ENCODE measurements at places on chromosomes 11 and 22.
A peak's percentile ranks its signal among the peaks of the same experiment; 100 is the strongest.

- DNase-seq: no peak
Measured at GRCh38 chr22:23190526-23190925, 10.2 kb downstream of the BCR start.

DNA sequence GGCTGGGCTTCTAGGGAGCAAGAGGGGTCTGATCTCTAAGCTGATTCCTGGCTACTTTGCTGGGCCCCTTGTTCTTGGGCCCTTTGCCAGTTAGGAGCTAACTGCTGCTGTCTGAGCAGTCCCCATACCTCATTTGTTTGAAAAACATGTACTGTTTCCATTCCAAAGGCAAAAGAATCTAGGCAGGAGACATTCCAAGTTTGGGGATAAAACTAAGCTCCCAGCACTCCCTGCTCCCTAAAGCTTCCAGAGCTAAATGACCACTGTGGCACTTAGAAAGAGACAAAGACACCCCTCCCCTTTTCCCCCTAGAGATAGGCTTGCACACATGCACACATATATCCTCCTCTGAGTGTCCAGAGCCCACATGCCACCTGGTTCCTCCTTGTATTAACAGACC lies 22.7 kb upstream of the RRM1 start:
- DNase-seq: no peak

GRCh38 chr22:44707752-44708151 lies 5.7 kb downstream of the PRR5 start:
- DNase-seq: no peak

DNA sequence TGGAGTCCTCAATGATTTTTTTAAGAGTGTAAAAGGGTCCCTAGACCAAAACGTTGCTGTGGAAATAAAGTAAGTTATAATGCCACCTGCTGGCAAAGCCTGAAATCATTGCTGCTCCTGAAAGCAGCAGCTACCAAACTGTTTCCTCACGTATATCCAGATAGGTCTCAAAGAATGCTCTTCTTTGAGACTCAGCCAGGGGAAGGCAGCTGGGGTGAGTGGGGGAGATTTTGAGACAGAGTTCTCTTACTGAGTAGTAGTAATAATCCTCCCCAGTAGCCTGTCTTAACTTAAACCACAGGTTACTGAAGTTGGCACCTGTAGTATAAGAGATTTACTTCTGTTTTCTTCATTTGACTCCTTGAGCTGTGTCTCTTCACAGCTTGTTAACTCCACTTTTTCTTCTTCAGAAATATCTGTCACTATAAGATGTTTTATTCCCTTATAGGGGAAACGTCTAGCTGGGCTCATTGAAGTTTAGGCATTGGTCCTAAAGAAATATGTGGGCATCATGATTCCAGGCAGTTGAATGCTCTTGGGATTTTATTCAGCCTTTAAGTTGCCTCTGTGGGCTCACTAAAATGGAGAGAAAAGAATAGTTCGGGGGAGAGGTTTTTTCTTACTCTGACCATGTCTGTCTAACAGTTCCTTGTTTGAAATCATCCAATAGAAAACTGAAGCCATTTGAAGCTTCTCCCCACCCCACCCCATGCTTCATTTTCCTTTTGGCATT lies 77.9 kb downstream of the BTBD10 start:
- peak; percentile 53 for DNase-seq

DNA sequence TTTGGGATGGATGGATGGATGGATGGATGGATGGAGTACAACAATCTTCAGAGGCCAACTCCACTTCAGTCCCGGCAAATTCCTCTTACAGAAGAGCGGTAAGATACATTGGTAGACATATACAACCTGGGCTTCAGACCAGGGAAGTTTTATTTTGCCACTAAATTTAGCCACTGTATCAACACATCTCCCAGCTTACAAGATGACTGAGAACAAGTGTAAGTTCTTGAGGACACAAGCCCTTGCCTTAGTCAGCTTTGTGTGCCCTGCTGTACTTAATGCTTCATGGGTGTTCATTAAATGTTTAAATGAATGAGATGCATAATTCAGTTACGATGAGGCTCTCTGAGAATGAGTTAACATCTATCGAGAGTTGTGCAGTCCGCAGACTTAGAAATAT lies 127.7 kb downstream of the COMMD9 start:
- DNase-seq: no peak

GRCh38 chr11:132898676-132899075 lies 633.6 kb downstream of the OPCML start:
- no peak for DNase-seq

DNA sequence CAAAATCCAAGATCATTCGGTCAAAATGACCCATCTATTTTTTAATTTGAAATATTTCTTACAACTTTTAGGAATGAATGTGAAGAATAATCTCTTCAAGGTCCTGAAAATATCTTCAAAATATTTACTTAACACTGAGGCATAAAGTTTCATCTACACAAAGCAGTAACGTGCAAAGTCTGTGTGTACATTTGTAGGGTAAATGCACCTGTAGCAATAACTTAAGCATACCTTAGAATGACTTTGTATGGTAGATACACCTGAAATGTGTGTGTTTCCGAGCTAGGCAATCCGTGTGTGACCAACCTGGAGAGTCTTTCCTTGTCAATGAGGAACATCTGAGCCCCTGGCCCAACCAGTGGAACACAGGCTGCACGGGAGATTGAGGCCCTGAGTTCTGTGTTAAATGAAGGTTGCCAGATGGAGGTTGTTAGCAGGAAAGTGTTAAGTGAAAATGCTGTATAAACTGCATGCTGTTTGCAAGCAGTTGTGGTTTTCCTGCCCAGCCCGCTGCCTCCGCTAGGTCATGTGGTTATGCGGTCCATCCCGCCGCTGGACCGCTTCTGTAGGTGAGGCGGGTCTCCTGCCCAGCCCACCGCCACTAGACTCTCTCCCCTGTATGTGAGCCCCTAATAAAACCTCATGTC lies 7.6 kb upstream of the CTR9 start:
- DNase-seq: no peak

DNA sequence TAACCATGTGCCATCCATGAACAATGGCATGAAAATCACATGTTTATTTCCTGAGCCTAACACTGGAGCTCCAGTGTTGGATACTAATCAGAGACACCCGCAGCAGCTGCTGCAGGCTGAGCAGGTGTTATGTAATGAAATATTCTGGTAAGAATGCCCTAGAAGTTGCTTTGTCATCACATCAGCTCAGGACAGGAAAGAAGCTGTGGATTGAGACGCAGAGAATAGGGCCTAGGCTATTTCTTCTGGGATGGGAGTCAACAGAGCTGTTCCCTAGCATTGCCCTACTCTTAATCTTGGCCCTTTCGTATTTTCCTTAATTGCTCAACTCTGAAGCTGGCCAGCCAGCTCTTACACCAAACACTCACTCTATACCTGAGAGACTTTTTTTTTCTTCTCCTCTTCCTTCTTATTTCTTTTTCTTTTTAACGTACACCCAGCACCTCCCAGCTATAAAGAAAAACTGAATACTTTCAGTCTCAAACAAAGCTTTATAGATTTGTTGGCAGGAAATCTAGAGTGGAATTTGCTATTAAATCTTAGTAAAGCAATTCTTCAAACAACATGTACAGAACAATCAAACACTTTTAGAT lies 31.9 kb downstream of the RASSF10 start:
- no peak for DNase-seq

GRCh38 chr11:93719310-93719709 lies 22.0 kb downstream of the TAF1D start:
- DNase-seq: no peak

- no peak for DNase-seq
Measured at GRCh38 chr11:8097468-8097867, 16.5 kb downstream of the TUB start.

DNA sequence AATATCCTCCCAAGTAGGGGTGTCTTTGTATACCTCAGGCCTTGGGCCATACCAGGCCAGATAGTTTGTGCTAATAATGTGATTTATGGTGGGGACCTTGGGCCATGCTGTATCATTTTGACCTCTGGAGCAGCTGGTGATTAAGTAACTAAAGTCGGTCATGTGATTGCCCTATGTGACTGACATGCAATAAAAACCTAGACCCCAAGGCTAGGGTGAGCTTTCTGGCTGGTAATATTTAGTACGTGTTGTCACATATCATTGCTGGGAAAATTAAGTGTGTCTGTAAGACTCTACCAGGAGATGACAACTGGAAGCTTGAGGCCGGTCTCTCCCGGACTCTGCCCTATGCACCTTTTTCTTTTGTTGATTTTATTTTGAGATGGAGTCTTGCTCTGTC lies 12.6 kb upstream of the TFIP11 start:
- no peak for DNase-seq

GRCh38 chr11:44767421-44767820 lies 40.7 kb downstream of the TSPAN18 start:
- DNase-seq: no peak

DNA sequence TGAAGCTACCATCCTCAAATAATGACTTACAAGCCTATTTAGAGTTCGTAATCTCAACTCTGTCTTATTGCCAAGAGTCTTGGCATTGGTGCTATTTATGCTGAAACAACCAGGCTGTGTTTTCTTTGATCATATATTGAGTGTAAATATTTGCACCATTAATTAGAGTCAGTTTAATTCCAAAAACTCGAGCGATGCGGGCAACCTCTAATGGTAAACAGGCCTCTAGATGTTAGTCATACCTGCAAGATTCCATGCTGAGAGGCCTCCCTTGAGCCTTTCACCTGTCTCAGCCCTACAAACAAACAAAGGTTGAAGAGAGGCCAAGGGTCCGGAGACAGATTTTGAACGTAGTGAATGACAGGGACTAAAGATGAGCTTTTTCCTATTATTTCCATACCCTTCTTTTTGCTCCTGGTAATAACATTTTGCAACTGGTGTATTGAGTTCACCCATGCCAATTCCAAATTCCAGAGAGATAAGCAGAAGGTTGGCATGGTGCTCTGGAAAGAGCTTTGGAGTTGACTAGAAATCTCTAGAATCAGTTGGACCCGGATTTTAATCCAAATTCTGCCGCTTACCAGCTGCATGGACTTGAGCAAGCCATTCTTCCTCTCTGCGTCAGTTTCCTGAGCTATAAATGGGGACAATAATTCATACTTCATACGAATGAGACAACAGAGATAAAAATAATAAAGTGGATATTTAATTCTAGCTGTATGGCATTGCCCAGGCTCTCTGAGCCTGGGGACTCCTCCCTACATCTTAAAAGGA lies 99.1 kb upstream of the ANO1 start:
- DNase-seq: no peak

DNA sequence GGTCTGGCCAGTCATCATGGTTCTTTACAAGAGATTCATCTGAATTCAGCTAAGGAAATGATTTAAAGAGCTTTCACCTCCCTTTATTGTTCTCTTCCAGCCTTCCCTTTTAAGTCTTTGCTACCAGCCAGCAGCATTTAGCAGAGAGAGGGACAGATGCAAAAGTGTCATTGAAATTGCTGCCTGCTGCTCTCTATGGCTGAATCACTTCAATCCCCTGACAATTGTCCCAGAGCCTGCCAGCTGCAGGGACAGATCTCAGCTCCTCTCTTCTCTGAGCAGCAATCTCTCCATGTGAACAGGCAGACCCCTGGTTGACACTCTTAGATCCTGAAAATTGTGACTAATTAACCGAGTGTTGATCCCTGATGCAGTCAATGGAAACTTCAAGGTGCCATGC lies 816.9 kb upstream of the CCDC90B start:
- DNase-seq: no peak

- DNase-seq: no peak
Measured at GRCh38 chr11:104322696-104323095, 158.7 kb upstream of the PDGFD start.

GRCh38 chr11:128210148-128210940 lies 377.0 kb downstream of the ETS1 start:
- DNase-seq: peak; percentile 96

GRCh38 chr11:117912497-117912896 lies 16.7 kb downstream of the TMPRSS13 start:
- DNase-seq: no peak

DNA sequence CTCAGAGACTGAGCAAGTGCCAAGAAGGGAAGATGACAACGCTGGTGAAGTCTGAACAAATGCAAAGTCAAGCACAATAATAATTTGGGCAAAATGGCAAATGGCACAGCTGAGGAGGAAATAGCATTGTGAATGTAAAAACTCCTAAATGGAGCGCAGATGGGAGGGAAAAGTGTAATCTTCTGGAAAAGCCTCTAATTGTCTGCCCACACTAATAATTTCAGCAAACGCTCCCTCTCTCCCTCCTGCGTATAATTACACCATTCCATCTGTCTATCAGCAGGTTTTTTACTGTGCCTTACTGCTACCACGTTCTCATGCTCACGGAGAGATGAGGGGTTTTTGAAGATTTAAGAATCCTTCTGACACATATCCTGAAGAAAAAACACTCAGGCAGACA lies 302.6 kb downstream of the KIRREL3 start:
- DNase-seq: no peak

DNA sequence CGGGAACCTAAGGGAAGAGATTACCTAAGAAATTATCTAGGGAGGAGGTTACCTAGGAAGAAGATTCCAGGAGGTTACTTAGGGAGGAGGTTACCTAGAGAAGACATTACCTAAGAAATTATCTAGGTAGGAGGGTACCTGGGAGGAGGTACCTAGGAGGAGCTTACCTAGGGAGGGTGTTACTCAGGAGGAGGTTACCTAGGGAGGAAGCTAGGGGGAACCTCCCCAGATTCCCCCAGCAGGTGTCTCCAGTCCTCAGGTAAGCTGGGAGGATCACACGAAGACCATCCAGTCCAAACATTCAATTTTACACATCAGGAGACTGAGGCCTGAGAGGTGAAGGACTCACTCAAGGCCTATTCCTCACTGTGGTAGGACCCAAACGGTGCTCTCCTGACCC lies 482.8 kb downstream of the TBC1D22A start:
- no peak for DNase-seq

Measured in SW480 (cell line).